Hematopoietic multipotent progenitor cell treated with erythropoietin and hydrocortisone succinate and interleukin-3 and kit ligand, for 6 days (in vitro differentiated cells): ENCODE measurements at places on chromosomes 2 and 18.

DNA sequence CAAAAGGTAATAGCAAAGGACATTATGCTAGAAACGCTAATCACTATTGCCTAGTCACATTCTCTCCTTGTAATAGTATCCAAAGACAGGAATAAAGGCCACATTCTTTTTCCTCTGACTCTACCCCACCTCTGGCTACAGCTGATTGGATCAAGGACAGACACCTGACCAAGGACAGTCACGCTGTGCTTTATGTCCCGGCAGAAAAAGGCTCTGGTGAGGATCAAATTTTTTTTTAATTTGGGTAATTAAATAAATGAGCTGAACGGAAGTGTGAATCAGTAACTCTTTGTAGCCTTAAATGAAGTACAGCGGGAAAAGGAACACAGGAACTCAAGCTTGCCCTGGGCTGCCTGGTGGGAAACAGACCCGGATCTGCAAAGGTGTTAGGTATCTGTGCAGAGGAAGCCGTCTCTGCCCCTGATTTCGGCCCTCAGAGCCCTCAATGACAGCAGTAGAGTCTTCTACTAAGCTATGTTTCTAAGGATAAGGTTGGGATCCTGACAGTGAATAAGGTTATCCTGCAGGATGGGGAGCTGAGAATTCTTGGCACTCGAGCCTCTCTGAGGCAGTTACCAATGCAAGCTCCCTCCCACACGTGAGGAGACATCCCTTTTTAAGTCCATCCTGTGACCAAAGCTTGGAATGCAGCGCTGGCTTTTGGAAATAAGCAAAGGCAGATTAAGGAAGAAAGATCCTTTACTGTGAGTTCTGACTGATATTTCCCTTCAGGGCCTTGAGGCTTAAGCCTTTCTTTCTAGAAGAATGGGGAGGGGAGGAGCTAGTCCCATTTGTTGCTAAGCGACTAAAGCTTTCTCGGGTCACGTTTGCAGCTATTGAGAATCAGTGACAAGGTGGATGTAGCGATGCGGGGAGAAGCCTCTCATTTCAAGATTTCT lies 37.8 kb upstream of the IKZF2 start:
- DNase-seq, result no peak

- DNase-seq, result no peak
Observed at GRCh38 chr18:70559446-70559845, 270.6 kb downstream of the SOCS6 start.

DNA sequence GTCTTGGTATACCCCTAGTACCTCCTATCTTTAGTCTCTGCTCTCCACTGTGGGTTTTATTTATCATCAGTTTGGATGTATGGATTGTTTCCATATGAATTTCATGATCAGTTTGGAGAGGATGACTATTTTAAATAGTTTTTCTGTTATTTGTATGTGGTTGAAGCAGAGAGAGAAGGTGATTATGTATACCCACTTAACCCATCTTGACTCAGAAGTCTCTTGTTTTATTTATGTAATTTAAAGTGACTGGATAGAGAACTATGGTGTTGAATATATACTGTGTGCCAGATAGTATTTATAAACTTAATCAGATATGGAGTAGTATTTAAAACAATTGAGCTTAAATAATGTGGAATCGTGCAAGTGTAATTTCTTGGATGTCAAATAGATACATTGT lies 39.9 kb downstream of the SMAD4 start:
- DNase-seq, result no peak

DNA sequence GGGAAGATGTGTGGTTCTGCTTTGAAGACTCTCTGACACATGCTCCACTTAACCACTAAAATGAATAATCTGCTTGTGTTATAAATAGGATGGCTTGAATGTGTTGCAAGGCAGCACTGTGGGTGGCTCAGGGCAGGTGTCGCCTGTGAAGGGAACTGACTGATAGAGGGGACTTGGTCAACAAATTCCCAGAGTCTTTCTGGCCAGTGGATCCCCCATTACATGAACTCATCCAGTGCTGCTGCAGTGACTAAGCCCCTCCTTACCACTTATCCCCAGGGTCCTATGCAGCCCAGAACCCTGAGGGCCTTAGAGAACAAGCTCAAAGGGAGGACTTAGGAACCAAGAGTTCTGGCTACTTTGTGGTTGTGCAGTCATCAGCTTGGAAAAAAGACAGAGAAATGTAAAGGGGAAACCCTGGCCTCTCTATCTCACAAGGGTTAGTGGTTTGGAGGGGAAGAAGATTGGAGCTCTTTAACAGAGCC lies 226.2 kb upstream of the TNP1 start:
- no peak for DNase-seq

GRCh38 chr18:2970344-2970743 lies 42.6 kb downstream of the LPIN2 start:
- DNase-seq, result no peak

GRCh38 chr2:21676676-21677075 lies 552.9 kb downstream of the TDRD15 start:
- DNase-seq, result no peak
